ENCODE measurements at places on chromosomes 13 and 19.

DNA sequence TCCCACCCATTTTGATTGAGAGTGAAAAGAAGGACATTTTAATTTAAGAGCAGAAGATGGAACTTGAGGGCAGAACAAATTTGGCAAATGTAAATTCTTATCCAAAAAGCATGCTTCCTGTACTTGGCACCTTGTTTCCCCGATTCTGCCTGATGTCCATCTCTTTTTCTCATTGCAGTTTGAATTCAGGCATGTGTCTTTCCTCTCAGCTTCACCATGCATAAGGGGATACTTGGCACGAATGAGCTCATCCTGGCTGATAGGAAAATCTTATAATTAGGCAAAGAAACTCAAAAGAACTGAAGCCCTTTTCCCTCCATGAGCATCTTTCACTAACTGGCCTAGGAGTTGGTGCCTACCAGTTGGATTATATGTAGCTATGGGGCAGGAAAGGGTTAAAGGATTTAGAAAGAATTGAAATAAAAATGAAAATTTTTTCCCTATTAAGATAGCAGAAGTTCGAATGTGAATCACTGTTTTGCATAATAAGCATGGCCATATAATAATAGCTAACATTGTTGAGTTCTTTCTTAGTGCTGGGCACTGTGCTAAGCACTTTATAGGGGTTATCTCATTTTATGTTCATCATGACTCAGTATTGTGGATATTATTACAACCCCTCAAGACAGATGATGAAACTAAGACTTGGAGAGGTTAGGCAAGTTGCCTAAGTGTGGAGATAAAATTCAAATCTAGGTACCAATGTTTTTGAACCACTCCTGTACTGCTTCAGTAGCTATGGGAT lies 386.6 kb downstream of the KCNRG start:
- no peak for DNase-seq

GRCh38 chr13:49652355-49653305 lies 24.3 kb downstream of the ARL11 start:
- no peak for DNase-seq

- DNase-seq = no peak
Observed at GRCh38 chr13:19586904-19587634, 25.7 kb upstream of the TPTE2 start.

DNA sequence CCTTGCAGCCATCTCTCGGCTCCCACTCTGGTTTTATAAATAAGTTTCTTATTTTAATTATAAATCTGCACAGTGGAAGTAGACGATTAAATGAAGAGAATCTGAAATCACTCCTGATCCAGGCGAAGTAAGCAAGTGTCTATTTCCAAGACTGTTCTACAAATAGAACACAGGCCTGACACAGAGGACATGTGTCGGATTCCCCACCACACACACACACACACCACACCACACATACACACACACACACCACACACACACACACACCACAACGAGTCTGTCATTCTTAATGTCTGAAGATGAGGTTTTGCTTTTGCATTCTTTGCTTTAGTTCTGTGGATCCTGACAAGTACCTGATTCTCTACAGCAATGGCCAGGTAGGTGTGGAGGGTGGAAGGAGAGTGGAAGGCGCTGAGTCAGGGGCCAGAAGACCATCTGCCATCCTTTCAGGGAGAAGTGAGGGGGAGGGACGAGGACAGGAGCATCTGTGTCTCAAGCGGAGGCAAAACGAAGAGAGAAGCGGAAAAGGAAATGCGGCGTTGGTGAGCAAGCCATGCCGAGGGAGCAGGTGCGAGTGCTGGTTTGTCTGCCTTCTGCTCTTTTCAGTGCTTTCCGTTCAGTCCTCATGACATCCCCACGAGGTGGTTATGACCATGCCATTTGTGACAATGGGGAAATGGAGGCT lies 110.2 kb downstream of the TEX26 start:
- no peak for DNase-seq

DNA sequence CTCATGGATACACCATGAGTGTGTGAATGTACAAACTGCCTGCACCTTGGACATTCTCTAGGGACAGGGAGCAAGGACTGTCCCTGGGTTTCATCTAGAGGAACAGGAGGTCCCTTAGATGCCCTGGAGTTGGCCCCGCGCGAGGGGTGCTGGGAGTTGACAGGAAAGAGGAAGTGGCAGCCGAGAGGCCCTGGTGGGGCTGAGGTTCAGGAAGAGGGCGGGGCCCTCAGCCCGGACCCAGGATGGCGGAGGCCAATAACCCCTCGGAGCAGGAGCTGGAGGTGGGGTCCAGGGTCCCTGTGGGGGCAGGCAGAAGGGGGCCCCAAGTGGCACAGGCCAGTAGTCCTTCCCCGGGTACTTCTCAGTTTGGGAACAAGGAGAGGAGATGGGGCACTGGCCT lies 6.9 kb downstream of the PKN1 start:
- DNase-seq = no peak

DNA sequence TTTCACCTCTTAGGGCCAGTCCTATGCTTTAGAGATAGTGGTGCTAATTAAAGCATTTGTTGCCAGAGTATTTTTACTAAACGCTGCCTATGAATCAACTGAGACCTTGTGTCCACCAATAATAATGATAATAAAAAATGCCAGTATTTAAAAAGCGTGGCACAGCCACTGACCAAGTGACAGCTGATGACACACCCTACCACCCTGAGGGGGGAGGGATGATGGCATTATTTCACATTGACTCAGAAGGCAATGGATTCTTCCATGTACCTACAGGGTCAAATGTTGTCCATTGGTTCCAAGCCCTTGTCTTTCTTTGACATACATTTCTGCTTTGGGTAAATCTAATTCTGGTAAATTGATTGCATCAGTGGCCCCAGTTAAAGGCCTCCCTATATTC lies 384.4 kb downstream of the DLEU7 start:
- DNase-seq = no peak

DNA sequence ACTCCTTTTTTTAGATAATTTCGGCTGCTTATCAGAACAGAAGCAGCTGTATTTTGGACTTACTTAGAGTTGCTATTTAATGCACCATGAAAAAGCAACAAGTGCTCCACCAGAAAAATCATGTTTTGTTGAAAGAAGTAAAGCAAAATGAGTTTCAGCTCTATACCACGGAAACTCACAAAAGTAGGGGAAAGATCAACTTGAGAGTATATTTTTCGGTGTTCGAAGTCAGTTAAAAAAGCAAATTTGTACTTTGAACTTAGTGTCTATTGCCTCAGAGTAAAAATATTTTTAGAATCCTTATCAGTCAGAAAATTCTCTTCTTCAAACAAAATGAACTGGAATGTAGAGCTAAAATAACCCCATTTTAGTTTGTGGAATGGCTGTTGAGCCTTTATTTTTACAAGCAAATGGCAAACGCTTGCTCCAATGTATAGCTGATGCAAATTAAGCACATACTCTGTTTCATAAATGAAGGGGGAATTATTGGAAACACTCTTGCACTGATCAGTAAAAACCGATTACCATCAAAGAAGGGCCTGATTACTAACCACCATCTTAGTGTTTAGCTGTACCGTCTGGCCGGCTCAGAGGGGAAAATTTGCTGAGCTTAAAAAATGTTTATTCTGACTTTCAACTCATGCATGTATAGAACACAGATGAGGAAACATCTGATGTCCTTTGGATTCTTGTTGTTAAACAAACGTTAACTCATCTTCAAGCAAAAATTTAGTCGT lies 540.7 kb downstream of the GPC6 start:
- DNase-seq = no peak

DNA sequence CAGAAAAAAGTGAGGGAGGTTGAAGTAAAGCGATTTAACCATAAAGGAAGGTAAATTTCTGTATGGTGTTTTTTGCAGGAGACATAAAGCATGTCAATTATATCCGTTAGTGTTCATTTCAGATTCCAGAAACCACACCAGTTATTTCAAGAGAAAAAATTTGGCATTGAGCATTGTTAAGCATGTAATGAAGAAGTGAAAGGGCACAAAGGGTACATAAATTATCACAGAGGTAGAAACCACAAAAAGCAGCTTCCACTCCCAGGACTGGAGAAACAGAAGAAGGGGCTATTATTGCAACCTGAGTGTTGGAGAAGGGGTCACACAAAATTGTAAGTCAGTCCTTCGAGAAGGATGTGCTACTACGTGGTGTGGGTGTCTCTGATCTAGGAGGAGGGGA lies 72.2 kb upstream of the DACH1 start:
- no peak for DNase-seq

DNA sequence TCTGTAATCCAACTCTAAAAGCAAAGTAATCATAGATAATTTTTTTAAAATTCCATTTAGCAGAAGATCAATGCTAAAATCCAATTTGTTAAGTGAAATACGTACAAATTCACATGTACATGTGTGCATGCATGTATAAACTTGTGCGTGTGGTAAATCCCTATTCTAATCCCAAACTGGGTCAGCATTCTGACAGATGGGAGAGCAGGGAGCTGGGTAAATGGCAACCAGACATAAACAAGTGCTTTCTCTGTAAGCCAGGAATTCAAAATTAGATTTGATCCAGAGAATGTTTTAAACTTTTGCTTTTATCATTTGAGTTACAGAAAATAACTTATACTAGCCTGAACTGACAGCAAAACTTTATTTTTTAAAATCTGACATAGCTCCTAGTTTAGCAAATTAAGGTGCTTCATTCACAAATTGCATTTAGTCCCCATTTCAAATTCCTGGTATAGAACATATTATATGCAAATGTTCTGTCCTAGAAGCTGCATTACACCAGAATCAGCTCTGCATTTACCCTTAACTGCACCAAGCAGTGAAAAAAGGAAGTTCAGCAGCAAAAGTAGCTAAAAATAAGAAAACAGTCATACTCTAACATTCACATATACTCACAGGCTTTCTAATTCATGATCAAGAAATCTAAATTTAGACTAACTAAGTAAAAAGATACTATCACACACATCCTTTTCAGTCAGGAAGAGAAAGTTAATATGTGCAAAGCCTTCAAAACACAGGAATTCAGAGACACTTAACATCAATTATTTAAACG lies 32.6 kb downstream of the UBL3 start:
- no peak for DNase-seq

GRCh38 chr13:37047032-37047431 lies 12.5 kb downstream of the SUPT20H start:
- DNase-seq = no peak

DNA sequence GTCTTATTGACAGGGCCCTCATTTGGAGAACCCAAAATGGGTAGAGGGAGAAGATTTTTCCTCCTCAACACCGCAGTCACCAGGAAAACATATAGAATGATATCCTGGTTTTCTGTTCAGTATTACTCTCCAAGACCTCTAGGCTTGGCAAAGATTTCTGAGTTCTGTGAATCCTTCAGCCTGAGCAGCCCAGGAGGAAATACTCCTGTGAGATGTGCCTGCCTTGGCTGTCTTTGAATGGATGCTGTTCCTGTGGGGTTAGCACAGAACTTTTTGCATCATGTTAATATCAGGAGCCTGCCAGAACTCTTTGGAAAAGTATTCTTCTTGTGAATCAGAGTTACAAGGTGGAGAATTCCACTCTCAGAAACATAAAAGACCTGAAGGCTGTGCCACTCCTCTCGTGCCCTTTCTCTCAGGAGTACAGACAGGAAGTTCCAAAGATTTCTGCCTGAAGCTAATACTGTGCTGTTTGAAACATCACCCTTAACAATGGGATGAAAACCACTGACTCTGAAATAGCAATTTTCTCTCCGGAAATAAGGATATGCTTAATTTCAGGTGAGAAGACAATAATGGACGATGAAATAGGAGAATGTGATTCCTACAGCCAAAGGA lies 520.1 kb upstream of the NBEA start:
- no peak for DNase-seq

- no peak for DNase-seq
Observed at GRCh38 chr19:44142059-44142433, 692 bp downstream of the ZNF234 start.

- no peak for DNase-seq
Observed at GRCh38 chr13:63149375-63149774, 1733.7 kb upstream of the PCDH20 start.

- DNase-seq = no peak
Observed at GRCh38 chr19:17114414-17114831, 38.8 kb downstream of the MYO9B start.

DNA sequence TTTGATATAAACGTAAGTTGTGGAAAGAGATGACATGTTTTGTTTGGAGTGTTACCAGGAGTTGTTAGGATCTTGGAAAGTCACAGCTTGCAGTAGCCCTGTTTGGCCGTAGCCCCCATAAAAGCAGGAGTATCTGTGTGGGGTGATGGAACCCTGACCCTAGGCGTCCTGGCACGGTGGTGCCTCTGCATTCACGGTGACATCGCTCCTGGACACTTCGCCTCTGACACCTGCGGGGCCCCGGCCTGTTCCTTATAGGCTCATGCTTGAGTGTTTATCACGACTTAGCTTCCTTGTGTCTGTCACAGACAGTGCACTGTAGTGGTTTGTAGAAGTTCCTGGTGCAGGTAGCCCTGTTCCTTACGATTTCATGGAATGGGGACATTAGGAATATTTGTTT lies 74.2 kb downstream of the ATP11A start:
- no peak for DNase-seq
